ENCODE measurements at places on chromosomes 1 and 21.
A peak's percentile ranks its signal among the peaks of the same experiment; 100 is the strongest.

- no peak for DNase-seq
Observed at GRCh38 chr1:238001818-238002217, 111.1 kb upstream of the ZP4 start.

DNA sequence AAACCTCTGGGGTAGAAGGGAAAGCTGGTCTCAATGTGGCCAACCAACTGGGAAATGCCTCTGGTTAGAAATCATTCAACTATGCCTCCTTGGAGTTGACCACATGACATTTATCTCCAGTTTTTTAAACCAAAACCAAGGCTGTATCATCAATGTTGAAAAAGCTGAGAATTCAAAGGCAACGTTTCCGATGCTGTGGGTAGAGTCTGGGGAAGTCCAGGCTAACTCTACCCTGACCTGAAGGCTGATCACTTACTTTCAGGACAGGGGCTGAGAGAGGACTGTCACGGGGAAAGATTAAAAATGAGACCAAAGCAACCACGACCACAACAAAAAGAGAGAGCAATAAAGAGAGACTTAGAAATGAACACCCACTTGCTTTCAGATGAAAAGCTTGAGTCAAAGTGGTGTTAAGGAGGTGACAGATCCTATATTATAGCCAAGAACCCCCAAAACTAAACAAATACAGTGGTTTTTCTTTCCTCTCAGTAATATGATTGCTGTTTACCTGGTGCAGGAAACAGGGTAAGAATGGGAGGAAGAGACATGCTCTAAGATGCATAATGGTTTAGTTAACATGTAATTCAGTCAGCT lies 90.8 kb upstream of the TNFSF4 start:
- no peak for DNase-seq

DNA sequence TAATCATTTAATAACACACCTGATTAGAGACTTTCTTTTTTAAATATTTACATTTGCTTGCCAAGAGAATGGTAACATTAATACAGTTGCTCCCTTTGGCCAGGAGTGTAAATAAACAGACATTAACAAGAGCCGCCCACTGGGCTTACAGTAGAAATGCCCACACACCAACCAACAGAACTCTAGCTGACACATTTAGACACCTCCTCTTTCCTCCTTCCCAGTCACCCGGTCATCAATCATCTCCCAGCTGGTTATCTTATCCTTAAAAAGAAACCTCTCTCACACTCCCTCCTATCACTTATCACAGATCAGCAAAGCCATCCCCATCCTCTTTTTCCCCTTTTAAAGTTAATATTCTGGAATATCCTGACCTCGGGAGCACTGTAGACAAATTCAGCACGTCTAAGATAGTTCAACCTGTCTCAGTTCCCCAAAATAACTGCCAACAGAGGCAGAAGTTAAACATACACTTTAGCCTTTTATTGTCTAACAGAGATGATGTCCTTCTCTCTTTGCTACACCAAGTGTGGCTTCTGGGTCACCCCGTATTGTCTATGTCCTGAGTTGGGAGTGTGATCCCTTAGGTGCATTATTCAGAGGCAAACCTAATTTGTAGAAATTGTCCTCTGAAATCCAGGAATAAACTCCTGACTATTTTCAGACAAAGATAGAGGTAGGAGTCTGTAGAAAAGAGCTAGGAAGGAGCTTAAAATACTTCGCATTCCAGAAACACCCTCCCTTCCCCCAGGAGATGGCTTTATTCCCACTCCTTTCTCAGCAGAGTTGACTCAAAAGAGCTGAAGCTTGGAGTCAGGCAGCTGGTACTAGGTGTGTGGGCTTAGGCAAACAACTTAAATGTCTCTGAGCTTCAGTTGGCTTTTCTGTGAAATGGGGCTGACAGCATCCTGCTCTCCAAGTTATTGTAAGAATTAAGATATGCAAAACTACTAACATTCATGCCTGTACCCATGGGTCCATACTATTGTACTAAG lies 8.8 kb downstream of the MYCL start:
- DNase-seq: no peak

- no peak for DNase-seq
Observed at GRCh38 chr1:26017606-26018005, 4.0 kb upstream of the EXTL1 start.

DNA sequence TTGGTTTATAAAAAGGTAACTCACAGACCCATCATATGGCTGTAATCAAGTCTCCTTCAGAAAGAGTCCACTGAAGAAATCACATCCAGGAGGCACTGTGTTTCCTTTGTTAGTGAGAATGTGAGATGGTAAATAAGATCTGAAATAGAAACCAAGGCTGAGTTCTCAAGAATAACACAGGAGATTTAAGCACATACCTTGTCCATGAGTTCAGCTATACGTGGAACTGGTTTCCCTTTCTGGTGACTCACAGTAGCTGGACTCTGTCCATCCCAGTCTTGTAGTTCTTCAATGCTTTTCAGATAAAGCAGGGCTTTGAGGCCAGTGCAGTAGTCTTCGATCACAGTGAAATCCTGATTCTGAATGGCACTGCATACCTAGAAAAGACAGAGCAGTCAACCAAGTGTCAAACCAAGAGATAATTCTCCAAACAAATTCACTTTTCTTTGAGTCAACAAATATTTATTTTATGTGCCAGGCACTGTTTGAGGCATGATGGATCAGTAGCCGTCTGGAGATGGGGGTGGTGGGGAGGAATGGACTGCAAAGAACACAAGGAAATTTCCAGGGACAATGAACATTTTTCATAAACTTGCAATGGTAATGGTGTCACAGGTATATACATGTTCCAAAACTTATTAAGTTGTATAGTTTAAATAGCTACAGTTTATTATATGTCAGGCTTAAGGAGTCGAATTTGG lies 471.4 kb downstream of the PTBP2 start:
- no peak for DNase-seq

DNA sequence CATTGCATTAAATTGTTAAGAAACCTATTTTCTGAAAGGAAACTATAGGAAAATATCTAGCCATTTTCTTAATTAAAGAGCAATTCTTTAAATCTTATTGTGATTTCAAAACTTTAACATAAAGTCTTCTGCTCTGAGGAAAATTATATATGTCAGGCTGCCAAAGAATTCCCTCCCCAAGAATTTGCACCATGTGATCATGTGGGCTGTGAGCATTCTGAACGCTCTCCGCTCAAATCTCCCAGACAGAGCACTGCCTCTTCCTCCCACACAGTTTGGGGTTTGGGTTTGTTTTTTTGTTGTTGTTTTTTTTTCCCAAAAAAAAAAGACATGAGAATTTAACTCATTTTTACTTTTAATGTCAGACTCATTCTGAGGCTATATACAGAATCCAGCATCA lies 155.9 kb upstream of the PALMD start:
- no peak for DNase-seq

GRCh38 chr1:183807549-183808168 lies 2.7 kb downstream of the RGL1 start:
- no peak for DNase-seq

GRCh38 chr1:213982289-213982671 lies 5.5 kb upstream of the PROX1 start:
- no peak for DNase-seq

DNA sequence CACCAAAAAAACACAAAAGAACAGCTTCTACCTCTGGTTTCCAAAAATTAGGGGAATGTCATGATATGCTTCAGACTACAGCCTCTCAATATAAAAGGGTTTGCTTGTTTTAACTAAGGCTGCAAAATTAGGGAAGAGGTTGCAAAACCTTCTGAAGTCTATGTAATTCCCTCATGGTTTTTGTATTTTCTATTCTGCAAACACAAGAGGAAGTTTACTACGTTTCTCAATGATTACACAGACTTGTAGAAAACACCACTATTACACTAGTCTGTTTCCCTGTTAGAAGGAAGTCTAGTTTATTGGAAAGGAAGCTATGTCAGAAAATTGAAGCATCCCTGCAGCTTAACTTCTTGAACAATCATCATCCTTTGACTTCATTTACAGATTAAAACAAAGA lies 229.7 kb upstream of the FMN2 start:
- DNase-seq: no peak

DNA sequence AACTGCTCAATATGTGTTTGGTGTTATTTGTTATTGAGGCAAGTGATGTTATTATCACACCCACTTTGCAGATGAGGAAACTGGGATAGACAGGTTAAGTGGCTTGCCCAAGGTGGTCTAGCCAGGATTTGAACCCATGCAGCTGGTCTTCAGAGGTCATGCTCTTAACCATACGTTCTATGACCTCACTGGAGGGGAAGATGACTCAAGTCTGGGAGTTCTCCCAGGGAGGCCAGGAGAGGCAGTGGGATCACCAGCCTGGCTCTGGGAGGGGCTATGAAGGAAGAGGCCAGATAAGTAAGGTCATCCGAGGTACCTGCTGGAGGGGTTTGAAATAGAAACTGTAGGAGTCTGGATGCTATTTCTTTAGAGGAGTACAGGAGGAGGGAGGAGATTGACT lies 95.3 kb downstream of the NAV1 start:
- DNase-seq: no peak

GRCh38 chr1:109225308-109225707 lies 11.6 kb downstream of the SARS1 start:
- no peak for DNase-seq

- no peak for DNase-seq
Observed at GRCh38 chr1:32180186-32181060, 948 bp downstream of the TXLNA start.

DNA sequence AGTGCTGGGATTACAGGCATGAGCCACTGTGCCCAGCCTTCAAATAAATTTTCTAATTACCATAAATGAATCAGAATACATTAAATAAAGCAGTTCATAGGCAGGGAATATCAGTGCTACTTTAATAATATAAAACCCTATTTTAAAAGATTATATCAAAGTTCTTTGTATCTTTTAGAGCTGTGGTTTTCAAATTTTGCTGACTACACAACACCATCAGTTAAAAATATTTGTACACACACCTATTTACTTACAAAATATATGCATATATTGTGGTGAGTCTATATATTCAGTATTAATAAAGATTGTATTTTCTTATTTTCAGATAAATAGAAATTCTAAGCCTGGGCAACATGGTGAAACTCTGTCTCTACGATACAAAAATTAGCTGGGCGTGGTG lies 18.7 kb downstream of the B3GALNT2 start:
- no peak for DNase-seq

GRCh38 chr21:27314131-27314530 lies 347.2 kb upstream of the ADAMTS5 start:
- DNase-seq: no peak

- DNase-seq: no peak
Observed at GRCh38 chr1:19894218-19894617, 12.0 kb downstream of the OTUD3 start.

DNA sequence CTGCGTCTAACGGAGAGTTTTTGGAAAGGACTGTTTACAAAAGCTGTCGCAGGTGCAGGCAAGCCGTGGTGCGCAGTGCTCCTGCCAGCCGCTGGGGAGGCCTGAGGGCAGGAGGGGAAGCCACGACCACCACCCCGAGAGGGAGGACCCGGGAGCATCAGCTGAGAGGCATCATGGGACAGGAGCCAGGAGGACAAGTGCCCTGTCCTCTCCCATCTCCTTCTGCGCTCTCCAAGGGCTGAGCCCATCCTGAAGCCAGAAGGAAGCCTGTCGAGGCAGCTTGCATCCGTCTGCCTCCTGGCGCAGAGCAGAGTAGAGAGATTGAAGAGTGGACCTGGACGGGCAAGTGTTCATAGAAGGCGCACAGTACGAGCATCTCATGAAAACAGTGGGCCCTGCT lies 310.9 kb downstream of the KIF26B start:
- DNase-seq: peak; percentile 58

- DNase-seq: no peak
Observed at GRCh38 chr1:158087320-158087927, 93.3 kb upstream of the CD1D start.

- no peak for DNase-seq
Observed at GRCh38 chr1:233261206-233261605, 34.3 kb downstream of the PCNX2 start.

DNA sequence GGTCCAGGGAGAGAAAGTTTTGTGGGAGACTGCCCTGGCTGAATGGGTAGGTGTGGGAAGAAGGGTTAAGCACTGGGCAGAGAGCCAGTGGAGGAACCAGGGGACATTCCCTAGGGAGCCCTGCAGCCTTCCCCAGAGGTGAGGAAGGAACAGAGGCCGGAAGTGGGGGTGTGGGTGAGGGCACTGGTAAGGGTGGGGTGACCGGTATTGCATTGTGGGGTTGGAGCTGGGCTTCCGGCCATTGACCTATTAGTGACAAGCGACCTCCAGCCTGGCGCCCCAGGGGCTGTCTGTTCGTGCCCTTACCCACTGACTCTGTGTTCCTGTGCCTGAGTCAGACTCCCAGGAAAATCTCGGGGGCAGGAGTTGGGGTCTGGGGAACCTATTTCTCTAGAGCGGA lies 3.5 kb upstream of the TSPAN1 start:
- no peak for DNase-seq

DNA sequence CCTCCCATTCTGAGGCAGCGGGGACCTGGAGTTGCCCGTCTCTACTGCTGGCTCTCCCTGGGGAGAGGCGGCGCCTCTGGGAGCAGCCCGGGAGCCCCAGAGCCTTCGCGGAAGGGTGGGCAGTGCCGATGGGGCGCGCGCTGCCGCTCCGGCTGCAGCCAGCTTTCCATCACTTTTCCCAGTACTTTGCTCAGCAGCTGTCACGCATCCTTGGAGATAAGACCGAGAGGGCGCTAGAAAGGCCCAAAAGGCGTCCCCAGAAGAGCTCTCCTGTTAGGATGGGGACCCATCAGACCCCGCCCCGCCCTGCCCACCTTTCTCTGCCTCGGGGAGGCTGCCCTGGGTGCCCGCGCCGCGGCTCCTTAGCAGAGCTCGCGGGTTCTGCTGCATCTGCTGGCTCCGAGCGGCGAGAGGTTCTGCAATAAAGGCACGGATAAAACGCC lies 534 bp downstream of the KCNH1 start:
- DNase-seq: peak; percentile 29

DNA sequence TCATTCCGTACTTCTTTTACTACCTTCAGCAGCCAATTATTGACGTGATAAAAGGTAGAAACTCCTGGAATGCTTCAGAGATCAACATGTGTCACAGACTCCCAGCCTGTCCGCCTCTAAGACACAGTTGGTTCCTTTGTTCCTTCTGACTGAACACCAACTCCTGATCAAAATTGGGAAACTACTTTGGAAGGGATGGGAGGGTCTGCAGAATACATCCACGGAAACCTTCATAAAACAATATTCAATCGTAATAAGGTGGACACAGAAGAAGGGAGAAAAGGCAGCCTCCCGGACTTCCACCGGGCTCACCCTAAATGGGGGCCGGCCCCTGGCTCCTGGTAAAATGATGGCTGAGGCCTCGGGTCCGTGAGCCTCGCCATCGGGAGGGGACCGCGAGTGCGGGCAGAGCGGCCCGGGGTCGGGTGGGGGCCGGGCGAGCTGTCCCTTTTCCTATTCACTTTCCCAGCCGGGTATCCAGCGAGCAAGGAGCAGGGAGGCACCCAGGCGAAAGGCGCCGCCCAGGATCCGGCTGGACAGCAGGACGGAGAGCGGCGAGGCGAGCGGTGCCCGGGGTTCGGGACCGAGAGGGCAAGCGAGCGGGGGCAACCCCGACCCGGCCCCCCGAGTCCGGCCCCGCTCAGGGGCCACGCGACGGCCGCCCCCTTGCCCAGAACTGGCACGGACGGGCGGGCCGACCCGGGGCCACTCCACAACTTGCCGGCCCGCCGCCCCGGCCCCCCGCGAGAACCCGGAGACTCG lies 805 bp downstream of the NRIP1 start:
- DNase-seq: no peak
